NCI-H2081 treated with DMSO at 0.1 percent for 48 hours (cell line): ENCODE measurements at places on chromosomes 12 and 14.

- DNase-seq: no peak
Observed at GRCh38 chr14:68364792-68365192, 428.1 kb downstream of the ZFP36L1 start.

GRCh38 chr12:12095021-12095420 lies 24.3 kb downstream of the BCL2L14 start:
- DNase-seq: no peak

DNA sequence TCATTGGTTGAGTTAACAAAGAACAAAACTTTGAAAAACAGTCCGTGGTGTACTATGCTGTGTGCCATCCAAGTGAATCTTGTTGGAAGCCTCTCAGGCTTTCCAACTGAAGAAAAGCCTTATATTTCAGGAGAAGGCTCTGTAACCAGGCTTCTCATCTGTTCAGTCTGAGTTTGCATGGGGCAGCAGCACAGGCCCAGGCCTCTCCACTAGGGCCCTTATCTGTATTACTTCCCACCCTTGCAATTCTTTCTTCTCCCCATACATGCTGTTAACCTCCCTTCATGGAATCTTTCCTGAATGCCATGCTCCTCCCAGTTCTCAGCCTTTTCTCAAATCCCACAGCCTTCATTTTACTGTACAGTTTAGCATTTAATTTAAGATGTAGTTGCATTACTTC lies 28.3 kb downstream of the FRMD6 start:
- no peak for DNase-seq

- no peak for DNase-seq
Observed at GRCh38 chr12:25023808-25024207, 74.9 kb upstream of the BCAT1 start.

GRCh38 chr12:11897923-11898322 lies 172.8 kb upstream of the BCL2L14 start:
- DNase-seq: no peak

- no peak for DNase-seq
Observed at GRCh38 chr12:132657004-132657727, 30.0 kb downstream of the POLE start.

GRCh38 chr12:56884421-56884820 lies 49.8 kb downstream of the SDR9C7 start:
- DNase-seq: no peak

DNA sequence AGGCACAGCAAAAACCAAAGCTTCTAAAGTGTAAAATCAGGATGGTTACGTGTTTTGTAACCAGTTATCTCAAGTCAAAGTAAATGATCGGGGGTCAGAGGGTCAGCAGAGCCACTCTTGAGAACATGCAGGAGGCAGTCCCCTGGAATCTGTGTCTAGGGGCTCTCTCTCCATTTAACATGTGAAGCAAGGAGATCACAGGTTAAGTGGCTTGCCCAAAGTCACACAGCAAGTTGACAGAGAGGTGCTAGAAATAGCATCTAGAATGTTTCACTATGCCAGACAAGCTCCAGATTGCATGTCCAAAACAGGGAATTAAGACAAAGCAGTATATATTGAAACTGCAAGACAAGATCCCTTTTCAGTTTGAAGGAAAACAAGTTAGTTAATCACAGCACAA lies 33.4 kb downstream of the PPTC7 start:
- no peak for DNase-seq

DNA sequence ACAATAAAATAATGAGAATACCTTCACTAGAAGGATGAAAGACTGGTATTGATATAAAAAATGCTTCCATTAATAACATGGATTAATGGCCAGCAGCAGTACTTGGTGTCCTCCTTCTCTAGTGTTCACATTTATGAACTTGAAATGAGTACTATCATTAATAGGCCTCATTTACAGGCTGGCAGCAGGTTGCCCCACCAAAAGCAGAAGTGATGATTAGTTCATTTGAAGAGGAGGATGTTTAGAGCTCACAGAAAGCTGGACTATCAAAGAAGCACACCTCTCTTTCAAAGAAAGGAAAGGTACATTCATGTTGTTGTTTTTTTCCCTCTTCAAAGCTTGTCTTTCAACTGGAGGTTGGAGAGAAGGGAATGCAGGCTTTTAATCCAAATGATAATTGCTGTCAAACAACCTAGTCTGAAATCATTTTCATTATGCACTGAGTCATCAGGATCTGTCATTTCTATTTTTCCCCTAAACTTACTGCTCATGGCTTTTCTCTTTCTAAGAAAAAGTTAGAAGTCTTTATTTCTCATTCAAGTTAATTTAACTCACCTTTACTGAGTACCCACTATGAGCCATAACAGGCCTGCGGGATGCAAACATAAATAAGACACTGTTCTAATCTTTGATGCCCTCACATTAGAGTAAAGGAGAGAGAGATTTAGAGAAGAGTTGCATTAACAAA lies 157.9 kb upstream of the GRIP1 start:
- no peak for DNase-seq

DNA sequence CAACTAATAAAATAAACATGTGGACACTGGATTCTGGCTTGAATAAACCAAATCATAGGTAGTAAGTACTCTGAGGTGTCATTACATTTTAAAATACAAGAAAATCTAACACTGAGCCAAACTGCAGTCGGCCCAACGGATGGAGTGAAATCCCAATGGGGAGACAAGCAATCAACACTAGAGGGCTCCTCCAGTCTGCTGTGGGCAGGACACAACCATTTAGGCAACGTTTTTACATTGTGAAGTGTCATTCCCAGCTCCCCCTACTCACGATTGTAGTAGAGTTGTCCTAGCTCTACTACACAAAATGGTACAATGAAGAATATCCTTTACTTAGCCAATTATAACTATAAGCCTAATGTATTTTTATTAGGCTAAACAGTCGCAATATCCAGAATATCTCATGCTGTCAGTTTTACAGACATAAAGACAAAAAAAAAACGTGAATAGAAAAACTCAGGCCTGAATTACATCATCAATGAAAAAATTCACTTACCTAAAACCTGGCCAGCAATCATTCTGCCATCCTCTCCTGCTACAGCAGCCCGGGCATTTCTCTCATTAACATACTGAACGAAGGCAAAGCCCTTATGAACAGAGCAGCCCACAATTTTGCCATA lies 35.7 kb downstream of the HNRNPC start:
- DNase-seq: no peak

GRCh38 chr12:11949738-11950411 lies 120.9 kb upstream of the BCL2L14 start:
- peak; percentile 9 for DNase-seq

DNA sequence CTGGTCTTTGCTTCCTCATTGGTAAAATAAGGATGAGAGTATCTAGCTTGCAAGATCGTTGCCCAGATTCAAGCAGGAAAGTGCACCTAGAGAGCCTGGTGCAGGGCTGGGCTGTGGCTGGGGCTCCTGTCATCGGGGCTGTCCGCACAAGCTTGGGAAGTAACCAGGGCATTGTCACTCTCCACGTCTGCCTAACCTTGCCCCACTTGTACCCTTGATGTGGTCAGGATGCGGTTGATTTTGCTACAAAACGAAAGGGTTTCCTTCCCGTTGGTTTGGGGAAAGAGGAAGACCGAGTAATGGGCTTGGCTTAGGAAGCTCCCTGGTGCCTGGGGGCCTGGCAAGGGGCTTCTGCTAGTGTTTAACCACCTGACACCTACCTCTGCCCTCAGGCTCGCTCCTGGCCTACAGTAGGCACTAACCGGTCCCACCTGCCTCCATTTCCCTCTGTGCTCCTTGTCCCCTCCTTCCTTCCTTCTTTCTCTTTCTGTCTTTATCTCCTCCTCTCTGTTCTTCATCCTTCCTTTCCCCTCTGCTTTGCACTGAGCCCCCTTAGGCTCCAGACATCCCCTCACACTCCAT lies 21.8 kb downstream of the MVK start:
- DNase-seq: no peak

DNA sequence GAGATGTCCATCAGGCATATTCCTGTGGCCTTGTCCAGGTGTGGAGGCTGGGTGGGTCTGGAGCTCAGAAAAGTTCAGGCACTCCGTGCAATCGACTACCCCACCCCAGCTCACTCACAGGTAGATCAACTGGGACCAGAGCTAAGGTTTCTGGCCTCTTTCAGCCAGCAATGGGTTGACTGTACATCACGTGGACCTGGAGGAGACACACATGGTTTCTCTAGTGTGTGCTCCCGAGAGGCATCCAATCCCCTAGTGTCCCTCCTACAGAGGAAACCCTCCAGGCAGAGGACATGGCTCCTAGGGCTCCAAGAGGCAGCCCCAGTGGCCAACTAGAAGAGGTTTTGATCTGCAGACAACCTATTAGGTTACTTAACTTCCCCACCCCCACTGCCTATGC lies 119.5 kb upstream of the RGS6 start:
- no peak for DNase-seq

DNA sequence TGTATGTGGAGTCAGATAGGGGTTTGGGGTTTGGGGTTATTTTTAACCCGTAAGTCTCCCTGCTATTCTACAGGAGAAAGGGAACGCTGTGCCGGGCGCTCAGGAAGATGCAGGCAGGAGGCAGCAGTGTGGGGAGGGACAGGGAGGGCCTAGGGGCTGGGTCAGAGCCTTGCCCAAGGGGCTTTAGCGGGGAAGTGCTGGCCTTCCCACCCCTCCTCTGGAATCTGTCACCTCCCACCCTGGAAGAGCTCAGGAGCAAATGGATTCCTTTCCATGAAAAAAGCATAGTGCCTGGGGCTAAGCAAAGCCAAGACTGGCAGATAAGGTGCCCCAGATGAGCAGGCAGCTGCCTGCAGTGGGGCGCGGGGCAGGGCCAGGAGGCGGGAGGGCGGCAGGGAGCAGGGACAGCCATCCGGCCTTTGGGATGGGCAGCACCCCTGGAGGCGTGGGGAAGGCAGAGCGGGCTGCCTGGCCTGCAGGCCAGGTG lies 7.3 kb upstream of the INF2 start:
- DNase-seq: no peak

DNA sequence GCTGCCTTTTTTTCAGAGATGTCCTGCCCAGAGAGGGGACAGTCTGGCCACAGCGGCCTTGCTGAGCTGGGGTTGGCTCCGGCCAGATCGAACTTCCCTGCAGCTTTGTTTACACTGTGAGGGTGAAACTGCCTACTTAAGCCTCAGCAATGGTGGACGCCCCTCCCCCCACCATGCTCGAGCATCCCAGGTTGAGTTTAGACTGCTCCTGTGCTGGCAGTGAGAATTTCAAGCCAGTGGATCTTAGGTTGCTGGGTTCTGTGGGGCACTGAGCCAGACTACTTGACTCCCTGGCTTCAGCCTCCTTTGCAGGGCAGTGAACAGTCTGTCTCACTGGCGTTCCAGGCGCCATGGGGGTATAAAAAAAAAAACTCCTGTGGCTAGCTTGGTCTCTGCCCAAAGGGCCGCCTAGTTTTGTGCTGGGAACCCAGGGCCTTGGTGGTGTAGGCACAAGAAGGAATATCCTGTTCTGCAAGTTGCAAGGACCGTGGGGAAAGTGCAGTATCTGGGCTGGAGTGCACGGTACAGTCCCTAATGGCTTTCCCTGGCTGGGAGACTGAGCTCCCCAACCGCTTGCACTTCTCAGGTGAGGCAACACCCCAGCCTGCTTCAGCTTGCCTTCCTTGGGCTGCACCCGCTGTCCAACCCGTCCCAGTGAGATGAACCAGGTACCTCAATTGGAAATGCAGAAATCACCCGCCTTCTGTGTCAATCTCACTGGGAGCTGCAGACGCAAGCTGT lies 79.1 kb downstream of the LRIG3 start:
- DNase-seq: no peak

DNA sequence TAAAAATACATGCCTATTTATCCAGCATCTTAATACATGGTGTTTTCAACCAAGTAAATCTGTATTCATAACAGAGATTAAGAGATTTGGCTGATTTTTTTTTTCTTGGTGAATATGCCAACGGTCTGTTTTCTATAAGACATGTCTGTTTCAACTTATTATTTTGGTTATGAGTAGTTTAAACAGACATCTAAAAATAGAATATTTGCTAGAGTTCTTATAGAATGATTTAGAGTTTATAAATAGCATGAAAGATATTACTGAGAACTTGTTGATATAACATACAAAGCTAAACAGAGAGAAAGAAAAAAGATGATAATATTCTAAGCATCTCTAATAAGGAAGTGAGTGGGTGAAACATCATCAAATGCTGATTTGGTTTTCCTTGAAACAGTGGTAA lies 199.9 kb downstream of the CCDC91 start:
- no peak for DNase-seq

- no peak for DNase-seq
Observed at GRCh38 chr12:11827091-11828061, 177.9 kb downstream of the ETV6 start.

- DNase-seq: no peak
Observed at GRCh38 chr12:62328296-62328921, 68.2 kb downstream of the USP15 start.

GRCh38 chr12:94457311-94457710 lies 2.4 kb downstream of the CEP83 start:
- no peak for DNase-seq

GRCh38 chr14:85536833-85537190 lies 6.9 kb downstream of the FLRT2 start:
- DNase-seq: no peak

- no peak for DNase-seq
Observed at GRCh38 chr14:100159094-100159864, at the start of gene DEGS2. Gene DEGS2, minus strand, starts transcription at chr14:100159645. Its CDS starts 58 bp downstream, at chr14:100159587.
